ENCODE measurements at places on chromosomes 6 and 20.
A peak's percentile ranks its signal among the peaks of the same experiment; 100 is the strongest.

- no peak for DNase-seq
These were observed 428.2 kb downstream of the BMP2 start for GRCh38 chr20:7195704-7196103.

DNA sequence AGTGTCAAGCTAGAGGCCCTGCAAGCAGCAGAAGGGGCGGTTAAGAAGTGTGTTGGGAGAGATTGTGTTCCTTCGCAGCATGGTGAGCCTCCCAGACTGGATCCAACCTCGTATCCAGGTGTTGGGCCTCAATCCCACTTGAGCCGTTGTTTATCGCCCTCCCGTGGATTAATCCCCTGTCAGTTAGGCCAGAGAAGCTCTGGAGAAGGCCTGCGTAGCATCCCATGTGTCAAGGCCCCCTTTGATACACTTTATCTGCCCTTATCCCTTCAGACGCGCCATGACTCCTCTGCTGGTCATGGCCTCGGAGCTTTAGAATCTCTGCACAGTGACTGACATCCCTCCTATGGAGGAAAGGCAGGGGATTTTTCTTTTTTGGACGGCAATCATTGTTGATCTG, 181.0 kb downstream of the ZFP64 start:
- DNase-seq, result no peak

GRCh38 chr20:33819456-33819855, 8.3 kb downstream of the CHMP4B start:
- no peak for DNase-seq

DNA sequence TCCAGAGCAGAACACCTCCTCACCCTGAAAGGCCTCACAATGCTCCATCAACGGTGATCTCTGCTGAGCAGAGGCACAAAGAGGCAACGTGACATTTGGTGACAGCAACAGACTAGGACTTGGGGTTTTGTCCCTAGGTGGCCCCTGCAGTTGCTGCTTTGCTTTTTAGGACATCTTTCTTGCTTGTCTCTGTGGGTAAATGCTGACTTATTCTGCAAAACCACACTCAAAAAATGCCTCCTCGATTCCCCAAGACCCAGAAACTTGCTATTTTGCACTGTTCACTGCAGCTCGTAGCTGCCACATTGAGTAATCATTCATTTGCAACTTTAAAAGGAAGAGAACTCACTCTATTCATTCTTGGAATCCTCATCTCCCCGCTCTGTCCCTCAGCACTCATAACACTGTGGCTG, 209.9 kb downstream of the LY86 start:
- DNase-seq, result no peak

GRCh38 chr6:121319112-121319553, 15.1 kb downstream of the TBC1D32 start:
- DNase-seq, result peak; percentile 13

DNA sequence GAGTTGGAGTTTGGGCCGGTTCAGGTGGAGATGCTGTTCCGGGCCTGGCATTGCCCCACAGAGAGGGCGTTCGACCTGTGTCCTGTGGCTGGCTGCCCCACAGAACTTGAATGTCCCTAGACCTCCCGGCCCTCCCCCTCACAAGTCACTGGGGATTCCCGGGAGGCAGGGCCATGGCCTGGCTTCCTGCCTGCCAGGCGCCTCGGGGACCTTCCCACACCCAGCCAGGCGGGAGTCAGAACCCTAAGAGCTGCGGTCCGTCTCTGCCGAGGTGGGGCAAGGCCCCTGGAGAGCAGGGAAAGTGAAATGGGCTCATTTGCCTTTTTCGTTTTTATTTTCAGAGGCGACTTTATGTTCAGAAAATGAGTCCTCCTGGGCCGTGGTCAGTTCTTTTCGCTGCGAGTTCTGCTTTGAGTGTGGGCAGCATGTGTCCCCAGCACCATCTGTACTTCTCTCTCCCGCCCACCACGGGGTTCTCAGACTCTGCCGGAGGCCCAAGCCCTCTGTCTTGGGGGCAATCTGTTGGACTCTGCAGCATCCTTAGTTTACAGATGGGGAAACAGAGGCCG, 8.5 kb downstream of the RBM38 start:
- no peak for DNase-seq

DNA sequence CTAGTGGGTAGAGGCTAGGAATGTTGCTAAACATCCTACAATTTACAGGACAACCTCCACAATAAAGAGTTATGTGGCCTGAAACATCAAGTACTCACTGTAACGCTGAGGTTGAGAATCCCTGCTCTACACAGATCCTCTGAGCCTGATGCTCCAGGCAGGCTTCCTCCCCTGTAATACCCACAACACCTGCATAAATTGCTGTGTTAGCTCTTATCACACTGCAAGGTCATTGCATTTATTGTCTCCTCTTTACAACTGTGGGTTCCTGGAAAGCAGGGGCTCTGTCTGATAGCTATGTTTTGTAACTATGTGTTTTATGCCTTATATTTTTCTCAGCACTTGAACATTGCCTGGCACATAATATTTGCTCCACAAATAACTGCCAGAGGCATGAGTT, 11.6 kb downstream of the RPP21 start:
- no peak for DNase-seq

DNA sequence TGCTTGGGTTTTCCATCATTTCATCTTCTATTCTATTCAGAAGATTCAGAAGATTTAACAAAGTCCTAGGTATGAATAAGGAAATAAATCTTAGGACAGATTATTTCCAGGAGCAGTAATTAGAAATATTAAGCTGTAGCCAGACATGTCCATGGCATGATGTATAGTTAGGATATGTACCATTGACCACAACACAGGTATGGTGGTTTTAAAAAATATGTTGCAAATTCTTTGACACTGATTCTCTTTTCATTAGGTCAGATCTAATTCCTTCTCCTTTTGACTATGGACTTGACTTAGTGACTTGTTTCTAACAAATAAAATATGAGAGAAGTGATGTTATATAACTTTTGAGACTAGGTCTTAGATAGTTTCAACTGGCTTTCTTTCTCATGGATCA, 23.5 kb upstream of the PDE7B start:
- DNase-seq, result no peak

DNA sequence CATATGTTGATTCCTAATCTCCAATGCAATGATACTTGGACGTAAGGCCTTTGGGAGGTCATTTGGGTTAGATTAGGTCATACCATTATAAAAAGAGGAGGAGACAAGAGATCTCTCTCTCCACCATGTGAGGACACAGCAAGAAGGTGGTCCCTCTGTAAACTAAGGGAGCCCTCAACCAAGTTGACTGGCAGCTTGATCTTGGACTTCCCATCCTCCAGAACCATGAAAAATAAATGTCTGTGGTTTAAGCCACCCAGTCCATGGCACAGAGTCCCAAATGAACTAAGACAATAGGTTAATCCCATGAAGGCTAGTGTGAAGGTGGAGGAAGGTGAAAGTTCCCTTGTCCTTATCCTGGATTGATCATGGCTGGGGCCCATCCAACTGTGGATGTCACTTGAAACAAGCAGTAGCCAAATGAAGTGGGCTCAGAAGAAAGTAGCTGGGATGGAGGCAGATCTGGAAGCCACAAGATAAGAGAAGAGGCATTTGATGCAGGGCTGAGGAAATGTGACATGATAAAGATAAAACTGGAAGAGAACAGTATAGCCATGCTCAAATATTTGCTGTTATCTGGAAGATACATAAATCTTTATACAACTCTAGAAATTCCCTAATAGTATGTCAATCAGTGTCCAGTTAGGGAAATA, 99.9 kb downstream of the BANF2 start:
- no peak for DNase-seq

DNA sequence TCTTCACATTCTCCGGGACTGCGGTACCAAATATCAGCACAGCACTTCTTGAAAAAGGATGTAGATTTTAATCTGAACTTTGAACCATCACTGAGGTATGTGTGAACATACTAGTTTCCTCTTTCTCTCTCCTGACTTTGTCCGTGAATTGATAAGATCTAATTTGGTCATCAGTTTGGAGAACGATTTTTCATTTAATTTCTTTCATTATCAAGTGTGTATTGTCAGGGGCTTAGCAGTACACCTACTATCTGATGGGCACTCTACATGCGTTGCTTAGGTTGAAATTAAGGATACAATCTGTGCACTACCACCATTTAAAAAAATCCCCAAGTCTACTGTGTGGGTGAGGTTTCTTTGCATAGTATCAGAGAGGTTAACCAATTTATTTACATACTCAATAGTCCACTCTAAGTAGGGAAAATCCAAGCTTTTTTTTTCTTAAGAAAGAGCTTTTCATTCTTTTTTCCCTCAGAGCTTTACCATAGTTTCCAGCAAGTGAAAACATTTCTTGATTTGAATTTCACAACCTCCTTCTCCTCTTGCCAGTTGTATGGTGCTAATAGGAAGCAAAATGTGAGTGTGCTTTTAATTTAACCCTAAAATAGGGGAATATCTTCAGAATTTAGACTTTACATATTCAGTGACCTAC, 105.4 kb upstream of the ESR1 start:
- no peak for DNase-seq

DNA sequence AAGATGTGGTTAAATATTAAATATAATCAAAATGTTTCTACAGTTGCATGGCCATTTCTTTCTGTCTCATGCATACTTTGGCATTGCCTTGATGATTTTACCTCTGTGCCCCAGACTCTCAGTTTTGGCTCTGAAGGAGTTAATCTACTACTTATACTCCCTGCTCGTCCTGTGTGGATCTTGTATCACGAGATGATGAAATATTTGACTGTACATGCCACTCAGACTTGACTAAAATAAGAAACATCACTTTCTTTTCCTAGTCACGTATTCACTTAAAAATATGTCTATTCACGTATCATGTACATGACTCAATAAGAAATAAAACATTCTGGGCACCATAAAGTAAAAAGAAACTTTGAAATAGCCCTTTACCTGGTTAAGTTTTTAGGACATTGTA, 397.7 kb downstream of the RFPL4B start:
- no peak for DNase-seq

GRCh38 chr6:31907158-31907813, 5.4 kb upstream of the ZBTB12 start:
- no peak for DNase-seq

DNA sequence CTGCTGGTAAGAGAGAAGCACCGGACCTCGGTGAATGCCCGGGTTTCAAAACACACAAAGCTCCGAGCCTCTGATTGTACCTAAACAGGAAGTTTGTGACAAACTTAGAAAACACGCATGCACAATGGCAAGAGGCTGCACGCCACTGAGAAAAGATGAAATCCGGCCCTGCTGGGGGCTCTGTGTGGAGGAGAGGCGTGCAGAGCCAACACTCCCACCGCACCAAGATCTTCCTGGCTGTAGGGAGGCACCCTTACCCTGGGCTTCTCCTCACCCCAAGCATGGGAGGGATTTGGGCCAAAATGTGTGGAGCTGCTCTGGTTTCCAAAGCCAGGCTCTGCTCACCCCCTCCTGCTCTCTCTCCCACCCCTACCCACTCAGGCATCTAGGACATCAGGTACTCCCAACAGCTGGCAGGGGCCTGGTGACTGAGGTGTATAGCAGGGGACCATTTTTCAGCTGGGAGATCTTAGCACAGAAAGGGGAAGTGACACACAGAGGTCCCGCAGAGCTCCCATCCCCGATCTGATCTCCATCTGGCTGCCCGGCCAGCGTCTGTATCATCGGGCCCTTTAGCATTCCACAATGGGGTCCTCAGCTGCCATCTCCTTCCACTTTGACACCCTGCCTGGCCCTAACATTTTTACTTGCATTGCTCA, 84.2 kb downstream of the TRERF1 start:
- peak; percentile 11 for DNase-seq

DNA sequence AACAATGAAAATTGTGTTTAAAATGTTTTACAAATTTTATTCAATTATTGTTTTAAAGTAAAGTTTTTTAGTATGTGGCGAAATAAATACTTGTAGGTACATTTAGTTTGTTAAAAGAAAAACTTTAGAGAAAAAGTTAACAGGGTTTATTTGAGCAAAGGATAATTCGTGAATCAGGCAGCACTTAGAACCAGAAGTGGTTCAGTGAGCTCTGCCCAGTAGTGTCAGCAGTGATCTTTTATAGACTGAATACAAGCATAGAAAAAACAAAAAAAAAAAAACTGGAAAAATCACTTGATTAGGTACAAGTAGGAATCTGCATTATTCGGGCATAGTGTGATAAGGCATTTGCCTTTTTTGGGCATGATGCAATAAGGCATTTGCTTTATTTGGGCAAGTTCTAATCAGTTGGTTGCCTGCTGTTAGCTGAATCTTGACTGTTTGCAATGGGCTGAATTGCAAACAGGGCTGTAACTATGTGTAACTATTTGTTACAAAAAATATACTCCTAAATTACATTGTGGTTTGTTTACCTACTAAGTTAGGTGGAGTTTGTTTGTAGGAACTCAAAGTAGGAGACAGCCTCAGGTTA, 122.9 kb upstream of the MMS22L start:
- no peak for DNase-seq

DNA sequence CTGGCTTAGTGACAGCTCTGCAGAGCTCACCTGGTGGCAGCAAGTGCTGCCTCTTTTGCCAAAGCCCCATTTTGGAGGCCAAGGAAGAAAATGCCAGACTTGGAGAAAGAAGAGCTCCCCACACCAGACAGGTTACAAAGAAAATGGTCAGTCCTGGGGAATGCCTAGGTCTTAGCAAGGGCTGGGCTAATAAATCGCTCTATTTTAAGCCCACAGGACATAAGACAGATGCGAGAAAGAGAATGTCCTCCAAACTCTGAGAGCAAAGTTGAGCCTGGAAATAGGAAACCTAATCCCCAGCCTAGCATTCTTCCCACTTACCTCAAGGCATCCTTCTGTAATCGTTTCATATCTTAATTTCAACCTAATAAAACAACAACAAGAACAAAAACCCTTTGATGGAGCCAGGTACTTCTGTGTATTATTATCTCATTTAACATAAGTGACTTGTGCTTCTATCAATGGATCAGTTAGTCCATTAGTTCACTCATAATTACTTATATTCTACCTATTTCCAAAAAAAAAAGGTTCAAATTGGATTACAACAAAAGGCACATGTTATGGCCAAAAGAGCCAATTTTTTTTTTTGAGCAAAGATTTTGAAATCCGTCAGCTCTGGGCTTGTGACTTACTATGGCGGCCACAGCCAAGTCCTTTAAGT, 40.4 kb upstream of the FAM83C start:
- DNase-seq, result no peak

GRCh38 chr6:117536317-117536716, 53.8 kb downstream of the DCBLD1 start:
- DNase-seq, result no peak

DNA sequence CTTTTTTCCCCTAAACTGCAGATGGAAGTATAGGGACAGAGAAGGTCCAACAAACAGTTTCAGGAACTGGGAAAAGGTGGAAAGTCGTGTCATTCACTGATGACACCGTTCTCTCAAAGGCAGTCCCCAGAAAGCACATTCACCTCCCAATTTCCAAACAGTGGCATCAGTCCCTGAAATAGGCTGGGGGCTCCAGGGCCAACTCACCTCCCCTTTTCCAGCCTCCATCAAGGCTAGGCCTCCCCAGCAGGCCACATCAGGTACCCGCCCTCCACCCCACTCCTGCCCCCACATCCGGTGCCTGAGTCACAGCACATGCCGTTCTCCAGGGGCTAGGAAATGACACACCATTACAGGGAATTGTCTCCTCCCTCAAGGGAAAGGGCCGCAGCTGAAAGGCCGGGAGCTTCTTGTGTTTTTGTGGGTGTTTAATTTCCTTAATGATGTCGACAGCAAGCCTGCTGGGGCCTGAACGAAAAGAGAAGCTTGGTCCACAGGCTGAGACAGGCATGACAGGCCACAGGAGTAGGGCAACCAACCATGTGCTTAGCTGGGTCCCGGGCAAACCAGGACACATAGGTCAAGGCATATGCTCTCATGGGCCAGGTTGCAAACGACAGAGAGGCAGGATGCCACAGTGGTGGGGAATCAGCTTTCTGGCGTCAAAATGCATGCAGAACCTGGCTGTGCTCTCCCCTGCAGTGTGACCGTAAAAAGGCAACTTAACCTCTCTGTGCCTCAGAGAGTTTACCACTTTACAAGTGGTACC, 39.2 kb downstream of the ZMYND8 start:
- peak; percentile 78 for DNase-seq
